PC-3 (cell line): ENCODE measurements at places on chromosomes 1 and 21.

- DNase-seq, result no peak
These were observed 123.0 kb downstream of the TNR start for GRCh38 chr1:175620376-175620775.

DNA sequence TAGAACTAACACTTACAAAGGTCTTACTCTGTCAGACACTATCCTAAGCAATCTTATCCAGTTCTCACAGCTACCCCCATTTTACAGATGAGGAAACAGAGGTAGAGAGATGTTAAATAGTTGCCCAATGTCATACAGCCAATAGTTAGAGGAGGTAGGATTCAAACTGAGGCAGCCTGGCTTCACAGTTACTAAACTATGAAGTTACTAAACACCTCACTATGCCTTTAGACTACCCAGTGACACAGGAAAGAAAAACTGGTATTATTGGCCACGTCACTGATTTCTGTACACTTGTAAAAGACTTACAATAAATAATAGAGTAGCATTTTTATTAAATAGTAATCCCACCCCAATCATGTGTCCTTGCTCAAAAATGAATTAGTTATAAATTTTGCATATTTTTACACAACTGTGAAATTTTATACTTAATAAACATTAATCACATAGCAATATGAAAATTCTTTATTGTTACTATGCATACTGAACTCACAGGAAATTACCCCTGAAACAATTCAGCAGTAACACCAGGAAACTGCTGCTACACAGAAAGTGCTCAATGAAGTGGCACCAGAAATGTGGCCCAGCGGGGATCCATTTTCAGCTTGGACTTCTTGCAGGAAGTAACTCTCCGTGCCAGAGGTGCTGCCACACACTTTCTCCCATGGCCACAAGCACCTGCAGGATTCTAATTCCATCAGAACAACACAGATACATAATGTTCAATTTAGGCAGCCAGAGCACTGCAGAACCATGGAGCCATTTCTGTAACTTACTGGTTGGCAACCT is 69.4 kb downstream of the VAV3 start:
- no peak for DNase-seq

DNA sequence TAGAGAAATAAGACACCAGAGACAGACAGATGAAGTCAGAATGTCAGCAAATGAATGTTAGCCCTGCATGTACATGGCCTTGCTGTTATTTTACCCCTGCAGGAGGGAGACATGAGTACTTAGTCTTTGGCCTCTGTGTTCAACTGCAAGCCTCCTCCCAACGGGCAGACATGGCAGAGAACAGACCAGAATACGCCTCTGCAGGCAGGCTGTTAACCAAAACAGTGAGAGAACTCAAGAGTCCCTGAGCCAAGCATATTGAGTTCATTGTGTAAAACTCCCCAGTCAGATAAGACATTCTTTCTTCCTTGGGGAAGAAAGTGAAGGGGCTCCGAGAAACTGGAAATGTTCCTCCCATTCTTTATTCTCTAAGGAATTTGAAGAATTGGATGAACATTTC is 150.9 kb downstream of the PHTF1 start:
- no peak for DNase-seq

DNA sequence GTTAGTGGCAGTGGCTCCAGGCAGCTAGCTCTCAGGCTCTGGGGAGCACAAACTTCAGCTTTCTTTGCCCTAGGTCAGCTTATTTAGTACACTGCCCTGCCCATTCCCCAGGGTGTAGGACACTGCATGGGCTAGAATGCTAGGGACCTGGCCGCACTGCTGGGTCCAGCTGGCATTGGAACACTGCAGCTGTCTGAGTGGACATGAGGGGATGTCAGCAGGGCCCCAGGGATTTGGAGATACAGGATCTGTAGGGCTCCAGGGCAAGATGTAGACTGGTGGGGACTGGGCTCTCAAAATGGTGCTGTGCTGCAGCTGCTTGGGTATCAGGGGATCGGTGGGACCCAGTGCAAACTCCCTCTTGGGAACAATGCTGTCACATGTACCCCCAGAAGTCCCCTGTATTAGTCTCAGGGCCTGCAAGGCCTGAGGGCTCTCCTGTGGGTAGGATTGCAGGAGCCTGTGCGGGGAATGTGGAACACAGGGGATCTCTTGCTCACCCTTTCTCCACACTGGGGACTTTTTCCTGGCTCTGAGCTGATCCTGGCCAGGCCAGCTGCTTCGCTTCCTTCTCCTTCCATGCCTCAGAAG is 25.2 kb upstream of the TTC22 start:
- DNase-seq, result no peak

- peak; percentile 66 for DNase-seq
These were observed 68.2 kb downstream of the PSMG1 start for GRCh38 chr21:39114871-39115575.

GRCh38 chr1:40384887-40385286 is 11.4 kb downstream of the SMAP2 start:
- DNase-seq, result no peak

GRCh38 chr1:86866665-86867064 is 47.3 kb downstream of the SELENOF start:
- no peak for DNase-seq

- DNase-seq, result peak; percentile 29
These were observed 8.1 kb downstream of the ADPRS start for GRCh38 chr1:36096500-36097432.

GRCh38 chr21:31213787-31214186 is 130.3 kb downstream of the TIAM1 start:
- peak; percentile 46 for DNase-seq

GRCh38 chr21:33359446-33359845 is 34.7 kb downstream of the IFNAR1 start:
- DNase-seq, result no peak

- no peak for DNase-seq
These were observed 51.3 kb upstream of the LYST start for GRCh38 chr1:235918032-235918431.

- no peak for DNase-seq
These were observed 16.0 kb upstream of the TDRD10 start for GRCh38 chr1:154485910-154486496.

DNA sequence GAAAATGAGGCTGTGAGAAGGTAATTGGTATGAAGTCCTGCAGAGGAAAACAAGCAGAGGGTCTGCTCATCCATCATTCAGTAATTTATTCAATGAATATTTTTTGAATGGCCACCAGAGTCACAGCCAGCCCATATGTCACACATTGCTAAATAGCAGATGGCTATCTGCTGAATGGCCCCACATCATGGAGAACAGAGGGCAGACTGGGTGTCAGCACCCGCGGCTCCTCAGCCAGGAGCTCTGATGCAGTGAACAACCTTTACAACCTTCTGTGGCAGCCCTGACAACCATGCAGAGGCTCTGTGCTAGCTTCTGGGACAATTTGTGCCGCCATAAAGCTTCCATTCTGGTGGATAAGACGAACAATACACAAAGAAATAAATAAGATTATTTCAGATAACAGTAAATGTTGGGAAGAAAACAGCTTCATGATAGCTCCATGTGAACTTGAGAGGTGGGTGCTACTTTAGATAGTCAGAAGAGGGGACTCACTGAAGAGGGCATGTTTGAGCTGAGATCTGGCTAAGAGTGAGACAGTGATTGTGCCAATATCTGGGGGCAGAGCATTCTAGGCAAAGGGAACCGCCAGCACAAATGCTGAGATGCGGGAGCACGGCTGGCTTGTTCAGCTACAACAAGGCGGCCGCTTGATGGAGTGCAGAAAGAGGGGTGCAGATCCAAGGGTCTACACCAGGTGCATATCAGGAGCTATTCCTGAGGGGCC is 2.8 kb upstream of the C1orf210 start:
- no peak for DNase-seq

DNA sequence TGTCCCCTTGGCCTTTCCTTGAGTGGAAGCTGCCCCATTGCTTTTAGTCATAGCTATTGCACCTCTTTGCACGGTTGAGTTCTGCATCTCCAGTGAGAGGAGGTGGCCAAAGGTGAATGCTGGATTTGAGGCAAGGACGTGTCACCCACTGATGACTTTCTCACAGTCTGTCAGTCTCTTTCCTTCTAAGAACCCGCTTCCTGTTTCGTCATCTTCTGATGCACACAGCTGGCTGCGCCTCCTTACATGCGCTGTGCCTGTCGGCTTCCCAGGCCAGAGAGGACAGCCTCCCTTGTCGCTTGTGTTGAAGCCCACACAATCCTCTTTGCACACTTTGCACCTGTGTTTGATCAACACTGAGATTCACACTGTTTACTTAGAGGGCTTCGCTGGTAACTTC is 41.8 kb upstream of the PWP2 start:
- no peak for DNase-seq

- peak; percentile 91 for DNase-seq
These were observed 55.3 kb downstream of the DOP1B start for GRCh38 chr21:36211660-36212512.

- peak; percentile 85 for DNase-seq
These were observed 228.8 kb downstream of the COL11A1 start for GRCh38 chr1:102879439-102879993.

- DNase-seq, result peak; percentile 49
These were observed 10.9 kb upstream of the RBM15 start for GRCh38 chr1:110328274-110328673.

DNA sequence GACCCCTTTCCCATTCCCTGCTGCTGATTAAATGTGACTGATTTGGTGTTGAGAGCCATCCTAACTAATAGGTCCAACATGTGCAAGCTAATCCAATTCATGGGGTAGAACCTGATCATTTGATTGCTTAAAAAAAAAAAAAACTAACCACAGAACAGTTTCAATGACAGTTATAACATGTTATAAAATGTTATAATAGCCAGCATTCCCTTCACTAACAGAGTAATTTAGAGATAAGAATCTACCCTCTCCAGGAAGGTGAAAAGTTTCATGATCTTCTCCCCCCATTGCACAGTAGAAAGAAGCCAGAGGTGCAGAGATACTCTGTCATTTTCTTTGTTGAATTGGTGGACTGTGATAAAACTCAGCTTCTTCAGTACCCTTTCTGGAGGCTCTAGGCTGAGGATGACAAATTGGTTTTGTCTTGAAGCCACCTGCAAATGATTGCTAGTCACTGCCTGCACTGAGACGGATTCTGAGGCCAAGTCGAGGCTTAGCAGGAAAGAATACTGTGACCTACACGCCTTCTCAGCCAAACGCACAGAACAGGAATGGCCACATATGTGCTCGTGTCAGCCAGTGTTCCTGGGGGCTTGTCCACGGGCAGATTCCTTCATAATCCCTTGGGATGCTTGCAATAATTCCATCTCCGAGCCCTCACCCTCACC is 215.7 kb upstream of the IRF2BP2 start:
- DNase-seq, result no peak

DNA sequence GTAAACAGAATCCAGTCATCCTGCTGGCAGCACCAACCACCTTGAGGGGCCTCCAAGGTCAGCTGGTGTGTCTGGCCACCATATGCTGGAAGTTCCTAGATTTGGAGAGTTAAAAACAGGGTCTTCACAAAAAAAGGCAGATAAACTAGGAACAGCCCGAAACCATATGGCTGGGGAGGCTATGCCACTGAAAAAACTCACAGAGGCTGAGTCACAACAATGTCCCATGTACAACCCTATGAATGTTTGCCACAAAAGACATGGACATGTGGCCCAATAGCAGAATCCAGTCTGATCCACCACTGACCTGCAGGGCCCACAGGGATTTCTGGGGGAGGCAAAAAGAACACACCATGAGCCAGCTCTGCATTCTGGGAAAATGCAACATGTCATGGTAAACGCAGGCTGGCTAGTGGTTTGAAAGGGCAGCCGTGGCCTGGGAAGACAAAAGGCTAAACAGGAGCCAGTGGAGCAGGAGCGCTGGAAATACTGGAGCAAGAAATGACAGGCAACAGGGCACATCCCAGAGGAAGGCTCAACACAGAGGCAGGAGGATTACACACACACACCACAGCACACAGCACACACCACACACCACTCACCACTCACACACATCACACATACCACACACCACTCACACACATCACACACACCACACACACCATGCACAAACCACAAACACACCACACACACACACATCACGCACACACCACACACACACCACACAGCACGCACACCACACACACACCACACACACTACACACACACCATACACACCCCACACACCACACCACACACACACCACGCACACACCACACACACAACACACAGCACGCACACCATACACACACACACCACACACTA is 55.4 kb downstream of the HSF2BP start:
- DNase-seq, result no peak

- DNase-seq, result peak; percentile 39
These were observed 657.6 kb downstream of the LMO4 start for GRCh38 chr1:87986130-87986866.

DNA sequence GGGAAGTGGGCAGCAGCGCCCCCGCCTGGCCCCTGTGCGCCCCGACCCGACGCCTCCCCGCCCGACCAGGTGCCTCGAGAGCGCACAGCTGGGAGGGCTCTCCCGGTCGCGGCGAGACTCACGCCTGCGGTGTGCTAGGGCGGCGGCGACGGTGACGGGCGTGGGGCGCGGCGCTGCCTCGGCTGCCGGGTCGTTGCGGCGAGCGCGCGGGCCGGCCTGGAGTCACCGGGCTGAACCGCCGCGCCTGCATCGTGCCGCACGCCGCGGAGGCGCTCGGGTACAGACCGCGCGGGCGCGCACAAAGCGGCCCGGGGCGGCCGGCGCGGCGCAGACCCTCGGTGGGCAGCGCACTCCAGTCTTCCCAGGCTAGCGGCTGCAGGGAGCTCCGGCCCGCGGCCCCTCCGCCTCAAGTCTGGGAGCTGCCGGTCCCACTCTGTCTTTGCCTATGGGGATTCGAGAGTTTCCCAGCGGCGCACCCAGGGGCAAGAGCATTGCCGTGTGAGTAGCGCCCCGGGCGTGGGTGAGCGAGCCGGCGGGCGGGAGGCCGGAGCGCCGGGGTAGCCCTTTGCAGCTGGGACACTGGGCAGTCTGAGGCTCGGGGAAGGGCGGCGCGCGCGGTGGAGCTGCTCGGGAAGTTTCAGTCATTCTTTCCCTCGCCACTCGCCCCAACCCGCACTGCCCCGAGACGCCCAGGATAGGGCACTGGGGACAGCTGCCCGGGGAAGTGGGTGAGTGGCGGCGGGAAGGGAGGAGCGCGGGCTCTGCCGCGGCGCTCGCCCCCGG is at the start of gene SLC35F3:
TSS of gene SLC35F3 (plus strand) at position 44 of the 783 bp plus-strand sequence.
- DNase-seq, result peak; percentile 93

DNA sequence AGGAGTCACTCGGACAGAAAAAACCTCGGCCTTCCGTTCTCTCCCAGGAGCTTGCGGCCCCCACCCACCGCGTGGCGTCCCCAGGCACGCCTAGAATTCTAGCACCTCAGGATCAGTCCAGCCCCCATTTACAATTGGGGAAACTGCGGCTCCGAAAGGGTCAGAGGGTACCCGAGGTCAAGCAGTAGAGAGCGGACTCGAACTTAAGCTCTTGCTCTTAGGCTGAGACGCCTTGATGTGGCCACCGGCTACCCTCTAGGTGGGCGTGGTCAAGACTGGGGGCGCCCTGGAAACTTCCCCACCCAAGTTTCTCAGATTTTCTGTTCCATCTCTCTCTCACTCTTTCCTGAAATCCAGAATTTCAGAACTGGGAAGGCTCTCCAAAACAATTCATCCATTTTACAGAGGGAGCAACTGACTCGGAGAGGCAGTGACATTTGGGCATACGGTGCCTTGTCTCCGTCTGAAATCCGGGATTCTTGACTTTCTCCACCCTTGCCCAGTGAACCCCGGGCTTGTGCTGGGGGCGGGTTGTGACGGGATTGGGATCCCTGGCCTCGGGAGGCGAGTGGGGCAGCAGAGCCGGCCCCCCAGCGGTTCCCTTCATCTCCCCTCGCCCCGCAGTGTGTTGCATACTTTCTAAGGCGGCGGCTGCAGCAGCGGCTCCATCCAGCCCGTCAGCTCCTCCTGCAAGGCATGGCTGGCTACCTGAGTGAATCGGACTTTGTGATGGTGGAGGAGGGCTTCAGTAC is 777 bp downstream of the AZIN2 start:
- no peak for DNase-seq

GRCh38 chr21:32298148-32298559 is 501 bp upstream of the MRAP start:
- no peak for DNase-seq
